ENCODE measurements at places on chromosomes 13 and 19.

DNA sequence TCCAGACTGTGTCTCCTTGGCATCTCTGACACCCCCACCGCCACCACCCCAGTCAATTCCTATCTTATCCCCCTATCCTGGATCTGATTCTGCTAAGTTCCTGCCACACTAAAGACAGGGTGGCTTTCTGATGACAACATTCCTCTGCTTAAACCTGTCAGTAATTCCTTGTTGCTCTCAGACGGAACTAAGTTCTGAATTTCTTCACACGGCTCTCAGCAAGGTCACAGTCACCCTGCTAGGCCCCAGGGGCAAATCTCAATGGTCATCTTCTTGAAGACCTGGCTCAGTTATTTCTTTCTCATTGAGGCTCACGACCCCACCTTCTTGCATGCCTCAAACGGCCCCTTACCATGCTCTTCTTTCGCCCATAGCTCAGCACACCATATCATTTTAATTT, 7.6 kb downstream of the ALOX5AP start:
- DNase-seq: no peak

- no peak for DNase-seq
Measured at GRCh38 chr13:101512650-101513049, 60.2 kb downstream of the ITGBL1 start.

DNA sequence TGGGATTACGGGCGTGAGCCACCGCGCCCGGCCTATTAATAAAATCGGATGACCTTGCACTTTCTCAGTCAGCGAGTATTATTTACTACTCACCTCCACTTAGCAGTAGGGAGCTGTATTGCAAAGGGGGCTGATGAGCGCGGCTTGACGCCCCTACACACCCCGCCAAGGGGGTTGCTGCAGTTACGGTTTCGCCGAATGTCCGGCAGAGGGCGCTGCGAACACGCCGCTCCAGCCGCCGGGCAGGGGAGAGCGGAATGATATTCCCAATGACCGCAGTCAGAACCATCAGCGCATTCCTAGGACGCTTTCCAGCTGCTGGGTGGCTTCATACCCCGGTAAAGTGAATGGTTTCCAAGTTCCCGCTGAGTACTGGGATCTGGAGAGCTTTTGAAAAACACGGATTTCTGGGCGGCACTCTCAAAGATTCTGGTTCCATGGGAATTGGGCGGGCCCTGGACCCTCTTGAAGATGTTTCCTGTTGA, 30.0 kb upstream of the TPT1 start:
- DNase-seq: no peak

DNA sequence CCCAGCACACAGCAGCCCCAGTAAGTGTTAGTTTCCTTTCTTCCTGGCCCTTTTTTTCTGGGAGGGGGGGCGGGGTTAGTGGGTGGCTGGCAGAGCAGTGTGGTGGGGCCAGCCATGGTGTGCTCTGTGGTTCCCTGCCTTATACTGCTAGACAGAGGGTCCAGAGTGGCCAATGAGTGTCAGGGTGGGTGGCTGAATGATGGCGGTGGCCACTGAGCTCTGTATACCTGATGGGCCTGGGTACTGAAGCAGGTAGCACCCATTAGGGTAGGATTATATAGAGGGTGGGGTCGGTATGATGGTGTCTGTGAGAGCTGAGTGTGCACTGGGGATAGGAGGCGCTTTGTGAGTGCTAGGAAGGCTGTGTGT, 13.8 kb downstream of the CIC start:
- no peak for DNase-seq

DNA sequence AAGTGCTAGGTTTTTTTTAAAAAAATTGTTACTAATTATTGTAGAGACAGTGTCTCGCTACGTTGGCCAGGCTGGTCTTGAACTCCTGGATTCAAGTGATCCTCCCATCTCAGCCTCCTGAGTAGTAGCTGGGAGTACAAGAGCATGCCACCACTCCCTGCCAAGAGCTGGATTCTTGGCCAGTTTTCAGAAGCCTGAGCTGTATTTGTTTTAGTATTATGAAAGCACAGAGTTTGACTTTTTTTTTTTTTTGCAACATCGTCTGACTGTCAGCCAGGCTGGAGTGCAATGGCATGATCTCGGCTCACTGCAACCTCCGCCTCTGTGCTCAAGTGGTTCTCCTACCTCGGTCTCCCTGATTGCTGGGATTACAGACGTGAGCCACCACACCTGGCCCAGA, 7.0 kb downstream of the ARMC6 start:
- DNase-seq: no peak

- no peak for DNase-seq
Measured at GRCh38 chr19:10321874-10322835, 6.3 kb upstream of the FDX2 start.

DNA sequence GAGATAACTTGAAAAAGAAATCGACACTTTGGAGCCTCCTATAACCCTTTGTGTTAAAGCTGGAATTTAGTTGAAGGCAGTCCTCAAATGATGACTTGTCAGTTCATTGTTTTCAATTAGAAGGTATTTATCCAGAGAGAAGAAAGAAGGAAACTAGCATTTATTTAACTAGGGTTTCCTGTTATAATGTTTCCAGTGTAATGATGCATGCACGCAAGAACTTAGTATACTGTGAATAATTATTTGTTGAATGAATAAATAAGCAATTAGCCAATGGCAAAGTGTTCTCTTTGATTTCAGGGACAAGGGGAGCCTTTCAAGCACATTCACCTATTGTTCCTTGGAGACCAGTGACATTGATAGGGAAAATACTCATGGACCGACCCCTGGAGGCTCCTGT, 307.4 kb downstream of the KLF5 start:
- DNase-seq: no peak

GRCh38 chr13:41246969-41247680, 16.3 kb downstream of the MTRF1 start:
- DNase-seq: no peak

DNA sequence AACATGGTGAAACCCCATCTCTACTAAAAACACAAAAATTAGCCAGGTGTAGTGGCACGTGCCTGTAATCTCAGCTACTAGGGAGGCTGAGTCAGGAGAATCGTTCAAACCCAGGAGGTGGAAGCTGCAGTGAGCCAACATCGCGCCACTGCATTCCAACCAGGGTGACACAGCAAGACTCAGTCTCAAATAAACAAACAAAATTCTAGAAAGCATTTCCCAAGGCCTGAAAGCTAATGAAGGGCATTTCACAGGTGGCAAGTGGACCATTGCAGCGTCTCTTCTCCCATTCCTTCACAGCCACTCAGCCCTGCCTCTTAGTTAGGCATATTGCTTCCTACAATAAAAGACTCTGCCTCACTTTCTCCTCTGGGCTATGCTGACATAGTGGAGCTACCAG, 13.5 kb upstream of the RXFP2 start:
- DNase-seq: no peak

- DNase-seq: no peak
Measured at GRCh38 chr13:33744589-33745369, 73.2 kb upstream of the RFC3 start.

DNA sequence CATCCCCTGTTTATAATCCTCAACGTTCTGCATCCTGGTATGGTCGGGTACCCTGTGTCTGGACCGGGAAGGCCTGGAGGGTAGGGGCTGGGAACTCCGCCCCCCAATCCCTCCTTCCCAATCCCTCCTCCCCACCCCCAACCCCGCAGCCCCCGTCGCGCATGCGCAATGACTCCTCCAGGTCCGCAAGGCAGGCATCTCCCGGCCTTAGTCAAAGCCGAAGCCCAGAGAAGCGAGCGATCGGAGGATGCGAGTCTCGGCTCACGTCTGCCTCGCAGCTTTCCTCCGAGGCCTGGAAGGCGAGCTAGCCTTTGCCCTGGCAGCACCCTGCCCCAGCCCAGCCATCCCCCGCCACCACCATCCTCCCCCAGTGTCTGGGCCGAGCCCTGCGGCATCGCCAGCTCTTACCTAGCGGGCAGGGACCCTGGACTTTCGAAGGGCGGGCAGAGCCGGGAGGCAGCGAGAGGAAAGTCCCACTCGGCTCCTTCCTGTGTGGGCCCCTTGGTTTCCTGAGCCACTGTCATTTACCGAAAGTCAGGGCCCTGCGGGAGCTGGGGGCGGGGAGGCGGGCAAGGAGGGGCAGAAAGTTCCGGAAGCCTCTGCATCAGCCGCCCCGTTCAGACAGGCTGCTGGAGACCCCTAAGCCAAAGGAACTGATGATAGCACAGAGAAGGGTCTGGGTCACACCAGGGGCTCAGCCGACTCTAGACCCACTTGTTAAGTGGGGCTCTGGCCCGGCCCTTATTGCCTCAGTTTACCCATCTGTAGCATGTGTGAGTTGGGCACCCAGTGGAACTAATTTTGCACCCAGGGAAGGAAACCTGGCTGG, at the start of gene JAK3:
JAK3 (minus strand) TSS at position 445 of the 829 bp plus-strand sequence. CDS start 3,565 bp downstream, outside the sequence.
- no peak for DNase-seq

- no peak for DNase-seq
Measured at GRCh38 chr13:106795847-106796246, 227.9 kb upstream of the ARGLU1 start.

GRCh38 chr19:46761418-46761831, 15.2 kb upstream of the STRN4 start:
- DNase-seq: no peak

DNA sequence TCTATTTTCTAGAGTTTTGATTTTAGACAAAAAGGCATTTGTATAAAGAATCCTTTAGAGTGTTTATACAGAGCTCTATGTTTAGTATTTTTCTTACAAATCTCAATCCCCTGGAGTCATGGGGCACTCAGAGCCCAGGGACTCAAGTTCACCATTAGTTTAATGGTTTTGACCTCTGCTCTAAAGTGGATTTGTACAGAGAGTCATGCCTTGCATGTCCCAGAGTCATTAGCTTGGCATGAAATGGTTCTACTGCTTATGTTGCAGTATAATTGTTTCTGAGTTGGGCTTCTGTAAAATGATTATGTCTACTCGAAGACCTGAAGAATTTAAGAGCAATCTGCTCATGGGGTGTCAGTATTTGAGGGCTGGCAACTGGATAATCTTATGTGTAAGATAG, 406.2 kb downstream of the DLEU7 start:
- no peak for DNase-seq

- DNase-seq: no peak
Measured at GRCh38 chr19:2135474-2136402, 15.6 kb downstream of the AP3D1 start.

DNA sequence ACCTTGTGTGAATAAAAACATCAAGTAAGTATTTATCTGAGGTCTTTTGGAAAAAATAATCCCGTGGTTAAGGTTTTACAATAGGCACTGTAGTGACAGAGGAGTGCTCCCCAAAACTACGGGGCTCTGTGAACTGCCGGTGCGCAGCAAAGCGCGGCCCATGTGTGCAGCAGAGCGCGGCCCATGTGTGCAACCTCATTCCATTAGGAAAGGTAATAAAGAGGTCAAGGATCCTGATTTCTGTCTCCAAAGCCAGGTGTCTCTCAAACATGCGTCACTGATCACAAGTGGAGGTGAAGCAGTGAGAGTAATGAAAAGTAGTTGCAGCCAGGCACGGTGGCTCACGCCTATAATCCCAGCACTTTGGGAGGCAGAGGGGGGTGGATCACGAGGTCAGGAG, 58.7 kb downstream of the MRPL57 start:
- DNase-seq: no peak
